ENCODE measurements at places on chromosomes 2 and 18.

DNA sequence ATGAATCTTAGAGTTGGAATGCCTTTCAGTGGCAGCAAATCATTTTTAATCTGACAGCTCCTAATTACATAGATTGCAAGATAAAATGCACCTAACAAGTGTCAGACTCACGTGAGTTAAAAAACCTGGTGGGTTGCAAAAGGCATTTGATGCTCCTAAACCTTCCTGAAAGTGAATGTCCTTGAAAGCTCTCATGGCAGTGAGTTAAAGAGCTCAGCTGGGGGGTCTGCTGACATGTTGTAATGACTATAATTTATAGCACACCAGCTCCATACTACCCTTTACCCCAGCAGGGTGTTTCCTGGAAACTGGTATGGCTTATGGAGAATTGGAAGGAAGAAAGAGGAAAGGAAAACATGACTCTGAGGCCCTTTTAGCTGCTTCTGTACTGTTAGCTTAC is 91.9 kb upstream of the CAVIN2 start:
- no peak for DNase-seq

GRCh38 chr2:231364061-231364460 is 31.4 kb upstream of the B3GNT7 start:
- no peak for DNase-seq

GRCh38 chr2:64313398-64313723 is 140.6 kb upstream of the LGALSL start:
- DNase-seq = no peak

DNA sequence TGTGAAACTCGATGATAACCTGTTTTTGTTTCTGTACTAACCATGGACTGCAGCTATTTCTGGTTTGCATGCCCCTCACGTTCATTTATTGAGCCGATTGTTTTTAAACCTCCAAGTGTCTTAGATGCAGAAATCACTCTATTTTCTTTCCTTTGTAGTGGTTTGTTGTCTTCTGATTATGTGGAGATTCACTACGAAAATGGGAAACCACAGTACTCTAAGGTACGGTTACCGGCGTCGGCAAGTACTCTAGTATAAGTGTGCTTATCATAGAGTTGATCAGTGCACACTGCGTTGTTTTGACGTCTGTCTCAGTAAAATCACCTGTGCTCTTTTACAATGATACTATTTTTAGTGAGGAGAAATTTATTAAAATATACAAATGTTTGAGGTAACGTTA is 87.4 kb downstream of the ADAM23 start:
- DNase-seq = no peak

- DNase-seq = peak; percentile 31
Measured at GRCh38 chr18:13216092-13216582, 2.4 kb upstream of the LDLRAD4 start.

DNA sequence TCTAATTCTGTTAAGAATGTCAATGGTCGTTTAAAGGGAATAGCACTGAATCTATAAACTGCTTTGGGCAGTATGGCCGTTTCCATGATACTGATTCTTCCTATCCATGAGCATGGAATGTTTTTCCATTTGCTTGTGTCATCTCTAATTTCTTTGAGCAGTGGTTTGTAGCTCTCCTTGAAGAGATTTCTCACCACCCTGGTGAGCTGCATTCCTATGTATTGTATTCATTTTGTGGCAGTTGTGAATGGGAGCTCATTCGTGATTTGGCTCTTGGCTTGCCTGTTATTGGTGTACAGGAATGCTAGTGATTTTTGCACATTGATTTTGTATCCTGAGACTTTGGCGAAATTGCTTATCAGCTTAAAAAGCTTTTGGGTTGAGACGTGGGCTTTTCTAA is 38.3 kb upstream of the WDR75 start:
- no peak for DNase-seq

DNA sequence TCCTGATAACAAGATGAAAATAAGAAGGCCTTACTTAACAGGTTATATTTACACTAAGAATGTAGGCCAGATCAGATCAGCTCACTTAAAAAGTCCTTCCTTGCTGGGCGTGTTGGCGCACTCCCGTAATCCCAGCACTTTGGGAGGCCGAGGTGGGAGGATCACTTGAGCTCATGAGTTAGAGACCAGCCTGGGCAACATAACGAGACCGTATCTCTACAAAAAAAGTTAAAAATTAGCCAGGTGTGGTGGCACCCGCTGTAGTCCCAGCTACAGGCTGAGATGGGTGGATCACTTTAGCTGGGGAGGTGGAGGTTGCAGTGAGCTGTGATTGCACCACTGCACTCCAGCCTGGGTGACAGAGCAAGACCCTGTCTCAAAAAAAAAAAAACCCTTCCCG is 53.2 kb upstream of the SOS1 start:
- DNase-seq = no peak

DNA sequence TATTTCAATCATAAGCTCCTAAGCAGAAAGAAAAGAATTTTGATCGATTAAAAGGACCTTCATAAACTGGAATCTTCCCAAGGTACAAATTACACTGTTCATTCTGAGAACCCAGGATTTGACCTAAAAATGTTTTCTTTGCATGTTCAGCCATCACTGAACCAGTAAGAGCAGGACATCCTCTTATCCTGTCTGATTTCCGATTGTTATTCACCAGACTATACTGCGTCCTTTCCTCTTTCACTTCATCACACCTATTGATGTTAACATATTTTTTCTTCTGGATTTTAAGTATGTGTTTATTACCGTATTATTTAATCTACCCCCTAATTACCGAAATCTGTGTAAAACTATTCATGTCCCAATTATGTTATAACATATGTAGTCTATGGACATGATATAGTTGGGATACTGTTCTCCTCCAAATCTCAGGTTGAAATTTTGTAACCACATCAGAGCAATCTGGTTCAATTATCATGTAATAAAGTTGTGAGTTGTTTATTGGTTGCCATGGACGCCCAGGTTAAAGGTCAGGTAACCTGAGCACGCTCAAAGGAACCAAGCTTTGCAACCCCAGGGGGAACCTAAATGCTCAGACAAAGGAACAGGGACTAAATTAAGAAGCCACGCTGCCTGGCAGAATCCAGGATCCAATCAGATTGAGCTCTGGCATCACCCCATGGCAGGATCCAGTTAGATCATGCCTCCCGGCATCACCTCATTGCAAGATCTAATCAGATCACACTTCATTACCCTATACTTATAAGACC is 11.6 kb upstream of the TBC1D8 start:
- no peak for DNase-seq

- DNase-seq = no peak
Measured at GRCh38 chr2:38442643-38443541, 65.8 kb upstream of the ATL2 start.

GRCh38 chr2:41865263-41865662 is 182.6 kb upstream of the PKDCC start:
- DNase-seq = no peak

- no peak for DNase-seq
Measured at GRCh38 chr2:148901142-148901541, 26.1 kb downstream of the KIF5C start.

DNA sequence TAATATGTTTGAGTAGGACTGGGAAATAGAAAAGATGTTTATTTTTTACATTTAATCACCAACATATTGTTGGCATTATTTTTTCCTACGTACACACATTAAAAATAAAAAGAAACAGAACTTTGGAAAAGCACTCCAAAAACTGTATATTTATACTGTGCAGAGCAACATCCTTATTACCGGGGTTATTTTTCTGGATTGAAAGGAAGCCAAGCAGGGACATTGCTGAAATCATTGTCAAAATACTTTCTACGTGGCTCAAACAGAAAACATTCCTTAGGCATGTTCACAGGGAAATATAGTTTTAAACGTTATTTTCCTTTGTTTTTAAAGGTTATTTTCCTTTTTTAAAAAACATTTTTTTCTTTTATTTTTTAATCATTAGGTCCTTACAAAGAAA is 315.0 kb upstream of the SMIM21 start:
- no peak for DNase-seq

GRCh38 chr2:116057538-116057937 is 1615.1 kb downstream of the DPP10 start:
- no peak for DNase-seq

DNA sequence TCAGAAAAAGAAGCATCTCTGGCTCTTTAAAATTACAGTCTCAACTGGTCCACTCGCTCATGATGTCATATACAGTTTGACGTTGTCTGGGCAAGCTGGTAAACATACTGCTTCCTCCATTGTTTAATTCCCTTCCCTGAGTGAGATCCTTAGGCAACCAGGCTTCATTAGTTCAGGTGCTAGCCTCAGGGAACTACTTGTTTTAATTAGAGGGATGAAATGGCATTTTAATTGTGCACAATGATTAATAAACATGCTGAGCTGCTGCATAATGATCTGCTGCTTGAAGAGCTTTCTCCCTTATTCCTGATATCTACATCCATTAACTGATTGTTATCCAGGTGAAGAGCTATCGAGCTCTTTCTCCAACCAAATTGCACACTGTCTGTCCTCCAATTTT is 195.6 kb upstream of the ETAA1 start:
- DNase-seq = no peak

- DNase-seq = no peak
Measured at GRCh38 chr2:147469471-147469870, 375.4 kb upstream of the ACVR2A start.

- DNase-seq = peak; percentile 78
Measured at GRCh38 chr2:201182650-201183364, at the start of gene CASP10. TSS of gene CASP10 (plus strand) at chr2:201183141. CDS start at chr2:201185778, 2,637 bp downstream.

DNA sequence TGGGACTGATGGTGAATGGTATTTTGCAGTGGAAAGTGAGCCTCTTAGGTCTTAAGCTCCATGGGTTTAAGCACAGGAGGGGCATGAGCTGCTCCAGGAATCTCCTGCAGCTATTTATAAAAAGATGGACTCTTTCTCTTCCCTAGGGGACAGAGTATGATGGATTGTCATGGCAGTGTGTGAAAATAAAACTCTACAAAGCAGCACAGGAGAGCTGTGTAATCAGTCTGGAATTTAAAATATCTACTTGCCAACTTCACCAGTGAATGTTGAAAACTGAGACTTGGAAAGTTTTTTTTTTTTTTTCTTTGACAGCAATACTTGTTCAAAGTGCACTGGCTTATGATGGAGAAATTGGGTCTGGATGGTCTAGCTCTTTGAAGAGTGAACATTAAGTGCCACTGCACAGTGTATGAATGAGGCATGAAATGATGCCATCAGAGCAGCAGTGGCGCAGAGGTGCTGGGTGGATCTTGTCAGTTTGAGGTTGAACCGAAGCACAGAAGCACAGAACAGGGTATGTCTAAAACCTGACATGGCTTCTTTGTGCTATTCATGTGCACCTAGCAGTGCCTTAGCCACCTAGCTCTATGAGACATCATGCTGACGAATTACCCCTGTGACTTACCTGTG is 245.4 kb downstream of the PTPRM start:
- DNase-seq = peak; percentile 26

- DNase-seq = no peak
Measured at GRCh38 chr2:25378731-25379490, 37.2 kb upstream of the DNMT3A start.

GRCh38 chr2:171289316-171289715 is 128.6 kb upstream of the TLK1 start:
- DNase-seq = no peak

GRCh38 chr18:30989141-30989540 is 53.4 kb downstream of the DSC3 start:
- no peak for DNase-seq

DNA sequence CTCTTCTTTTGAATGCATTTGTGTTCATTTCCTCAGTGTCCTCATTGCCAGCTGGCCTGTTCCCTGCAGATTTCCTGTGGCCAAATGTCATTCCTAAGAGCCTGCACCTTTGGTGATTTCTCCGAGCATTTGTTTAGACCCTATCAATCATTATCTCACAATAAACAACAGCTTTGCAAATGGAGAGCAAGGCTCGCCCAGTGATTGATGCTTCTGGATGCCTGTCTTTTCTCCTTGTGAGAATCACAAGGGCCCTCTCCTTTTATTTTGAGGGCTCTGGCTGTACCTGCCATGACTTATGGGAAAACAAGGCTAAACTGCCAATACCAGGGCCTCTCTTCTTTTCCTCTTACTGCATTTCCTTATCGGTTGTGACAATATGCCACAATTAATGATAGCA is 1454.4 kb upstream of the CELF4 start:
- DNase-seq = no peak

GRCh38 chr18:24926649-24927048 is 425.3 kb downstream of the ZNF521 start:
- no peak for DNase-seq

GRCh38 chr18:79644006-79644665 is 35.5 kb upstream of the CTDP1 start:
- DNase-seq = peak; percentile 85

- DNase-seq = no peak
Measured at GRCh38 chr2:29810956-29811355, 110.4 kb downstream of the ALK start.

DNA sequence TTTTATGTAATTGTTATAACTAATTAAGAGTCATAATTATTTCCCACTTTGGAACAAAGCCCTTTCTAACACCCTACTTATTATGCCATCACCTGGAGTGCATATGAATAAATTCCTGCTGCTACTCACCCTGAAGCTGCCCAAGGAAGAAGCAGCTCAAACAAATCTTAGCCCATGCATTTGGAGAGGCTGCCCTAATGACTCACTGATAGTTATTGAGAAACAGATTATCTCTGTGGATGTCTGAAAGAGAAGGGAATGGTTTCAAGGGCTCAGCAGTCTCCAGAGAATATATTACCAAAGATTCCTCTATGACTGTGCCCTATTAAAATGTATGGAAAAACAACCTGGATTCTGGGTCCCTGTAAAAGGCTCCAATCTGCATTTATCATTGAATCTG is 81.0 kb downstream of the GPR39 start:
- no peak for DNase-seq

GRCh38 chr18:75923169-75923568 is 495.7 kb upstream of the SMIM21 start:
- peak; percentile 58 for DNase-seq

GRCh38 chr2:190529486-190530247 is 4.9 kb downstream of the NEMP2 start:
- no peak for DNase-seq

DNA sequence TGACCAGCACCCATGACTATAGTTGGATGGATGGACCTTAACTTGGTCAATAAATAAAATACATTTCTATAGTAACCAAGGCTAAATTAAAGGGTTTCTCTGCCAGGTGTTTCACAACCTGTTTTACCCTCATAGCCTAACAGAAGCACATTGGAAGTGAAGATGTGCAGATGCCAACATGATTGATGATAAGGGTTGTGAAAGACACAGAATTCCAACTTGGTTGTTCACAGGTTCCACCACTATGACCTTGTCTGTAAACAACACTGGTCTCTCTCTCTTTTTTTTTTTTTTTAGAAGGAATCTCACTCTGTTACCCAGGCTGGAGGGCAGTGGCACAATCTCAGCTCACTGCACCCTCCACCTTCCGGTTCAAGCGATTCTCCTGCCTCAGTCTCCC is 37.5 kb upstream of the PTH2R start:
- DNase-seq = peak; percentile 69

- DNase-seq = no peak
Measured at GRCh38 chr2:71473346-71474031, 20.1 kb downstream of the DYSF start.

All from RWPE1 (cell line).